ENCODE measurements at places on chromosomes 13 and 19.

DNA sequence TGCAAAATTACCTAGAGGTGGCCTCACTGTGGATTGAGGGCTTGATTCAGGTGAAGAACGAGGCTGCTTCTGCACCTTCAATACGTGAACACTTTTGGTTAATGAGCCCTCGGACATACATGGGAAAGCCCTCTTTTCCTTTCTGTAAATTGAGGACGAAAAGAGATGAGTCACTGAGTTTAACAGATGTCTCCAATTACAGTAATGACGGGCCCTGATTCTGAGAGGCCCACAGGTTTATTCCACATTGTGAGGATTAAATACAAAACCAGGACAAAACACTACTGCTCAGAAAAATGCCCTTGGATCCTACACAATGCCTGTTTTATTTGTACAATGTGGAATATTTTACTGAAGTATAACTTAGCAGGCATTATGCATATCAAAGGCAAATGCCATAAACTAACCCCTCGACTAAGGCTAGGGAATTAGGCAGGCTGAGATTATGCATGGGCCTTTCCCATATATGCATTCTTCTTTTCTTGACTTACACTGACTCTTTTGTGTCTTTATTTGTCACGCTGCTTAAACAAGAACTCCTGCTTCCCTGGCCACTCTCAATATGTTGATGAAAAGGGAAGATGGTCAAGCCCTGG, 819.9 kb downstream of the OLFM4 start:
- peak; percentile 31 for DNase-seq

- DNase-seq: no peak
Observed at GRCh38 chr13:97111756-97112155, 110.4 kb upstream of the MBNL2 start.

GRCh38 chr19:58516246-58516836, 3.3 kb downstream of the ZBTB45 start:
- no peak for DNase-seq

DNA sequence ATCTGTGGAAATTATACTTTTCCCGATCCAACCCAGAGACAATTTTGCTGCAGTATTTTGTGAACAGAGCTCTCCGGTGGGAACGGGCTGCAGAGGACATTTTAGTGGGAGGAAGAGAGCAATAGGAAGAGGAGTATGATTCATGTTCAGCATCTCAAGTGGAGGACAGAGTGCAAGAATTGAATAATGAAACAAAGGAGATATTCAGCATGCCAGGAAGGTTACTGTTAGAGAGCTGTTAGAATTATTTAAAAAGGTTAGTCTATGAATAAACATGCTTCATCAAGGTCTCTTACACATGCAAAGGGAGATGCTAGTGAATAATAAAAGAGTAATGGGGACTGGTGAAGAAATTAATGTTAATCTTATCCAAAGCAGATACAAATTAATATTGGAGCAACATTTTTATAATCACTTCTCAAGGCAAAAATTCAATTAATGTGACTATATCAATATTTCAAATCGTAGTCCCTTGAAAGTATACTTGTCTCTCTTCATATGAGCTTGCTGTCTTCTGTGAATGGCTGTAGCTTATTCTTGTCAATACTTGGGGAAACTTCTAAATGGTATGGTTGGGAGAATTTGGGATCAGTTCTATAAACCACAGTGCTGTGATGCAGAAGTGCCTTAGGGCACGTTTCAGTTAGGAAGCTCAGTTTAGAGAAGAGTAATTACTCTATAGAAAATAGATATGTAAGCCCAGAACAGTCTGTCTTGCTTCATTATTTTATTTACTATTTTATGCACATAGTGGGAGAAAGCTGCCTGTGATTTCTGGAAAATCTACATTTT, 1165.8 kb downstream of the OLFM4 start:
- DNase-seq: no peak

DNA sequence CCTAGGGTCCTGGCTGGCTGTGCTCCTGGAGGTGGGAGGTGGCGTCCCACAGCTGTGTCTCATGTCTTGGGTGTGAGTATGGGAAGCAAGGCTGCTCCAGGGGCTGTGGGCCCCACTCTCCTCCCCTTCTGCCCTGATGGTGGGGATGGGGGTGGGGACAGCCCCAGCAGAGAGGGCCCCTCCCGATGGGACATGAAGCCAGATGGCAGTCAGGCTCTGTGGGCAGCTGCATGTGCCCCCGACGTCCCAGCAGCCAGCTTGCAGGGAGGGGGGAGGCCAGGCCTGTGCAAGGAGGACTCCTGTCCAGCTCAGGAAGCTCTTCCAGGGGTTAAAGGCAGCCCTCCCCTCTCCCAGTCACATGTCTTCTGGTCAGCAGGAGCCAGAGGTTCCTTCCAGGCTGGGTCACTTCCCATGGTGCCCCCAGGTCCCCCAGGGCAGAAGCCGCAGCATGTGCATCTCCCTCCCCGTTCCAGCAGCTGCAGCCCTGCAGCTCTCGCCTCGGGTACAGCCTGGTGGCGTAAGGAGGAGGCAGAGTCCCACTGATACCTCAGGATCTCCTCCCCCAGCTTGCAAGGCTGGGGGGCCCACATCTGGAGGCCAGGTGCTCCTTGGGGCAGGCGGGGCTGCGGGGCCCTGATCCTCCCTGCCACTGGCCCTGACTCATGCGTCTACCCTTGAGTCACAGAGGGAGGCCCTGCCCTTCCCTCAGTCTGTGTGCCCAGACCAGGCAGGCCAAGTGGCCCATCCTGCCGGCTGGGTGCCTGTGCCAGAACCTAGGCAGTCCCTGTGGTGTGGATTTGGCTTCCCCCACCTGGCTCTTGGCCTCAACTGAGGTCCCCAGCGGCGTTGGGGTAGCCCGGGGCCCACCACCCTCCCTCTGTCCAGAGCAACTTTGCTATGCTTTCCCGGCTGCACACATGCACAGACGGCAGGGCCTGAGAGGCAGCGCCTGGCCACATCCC, 13.0 kb downstream of the YIPF2 start:
- no peak for DNase-seq

- DNase-seq: no peak
Observed at GRCh38 chr19:12628040-12629022, 17.6 kb downstream of the ZNF791 start.

DNA sequence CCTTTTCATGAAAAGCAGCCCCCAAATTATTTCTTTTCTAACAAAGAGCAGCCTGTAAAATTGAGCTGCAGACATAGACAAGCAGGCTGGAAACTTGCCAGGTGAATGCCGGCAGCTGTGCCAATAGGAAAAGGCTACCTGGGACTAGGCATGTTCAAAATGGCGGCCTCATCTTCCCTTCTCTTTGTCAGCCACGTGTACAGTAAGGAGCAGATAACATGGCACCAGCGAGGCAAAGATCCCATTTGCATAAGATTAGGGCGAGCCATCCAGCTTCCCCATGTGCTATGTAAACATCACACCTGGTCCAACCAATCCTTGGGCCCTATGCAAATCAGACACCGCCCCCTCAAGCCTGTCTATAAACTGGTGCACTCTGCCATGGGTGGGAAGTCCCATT, 31.2 kb upstream of the CACNA1A start:
- peak; percentile 12 for DNase-seq

DNA sequence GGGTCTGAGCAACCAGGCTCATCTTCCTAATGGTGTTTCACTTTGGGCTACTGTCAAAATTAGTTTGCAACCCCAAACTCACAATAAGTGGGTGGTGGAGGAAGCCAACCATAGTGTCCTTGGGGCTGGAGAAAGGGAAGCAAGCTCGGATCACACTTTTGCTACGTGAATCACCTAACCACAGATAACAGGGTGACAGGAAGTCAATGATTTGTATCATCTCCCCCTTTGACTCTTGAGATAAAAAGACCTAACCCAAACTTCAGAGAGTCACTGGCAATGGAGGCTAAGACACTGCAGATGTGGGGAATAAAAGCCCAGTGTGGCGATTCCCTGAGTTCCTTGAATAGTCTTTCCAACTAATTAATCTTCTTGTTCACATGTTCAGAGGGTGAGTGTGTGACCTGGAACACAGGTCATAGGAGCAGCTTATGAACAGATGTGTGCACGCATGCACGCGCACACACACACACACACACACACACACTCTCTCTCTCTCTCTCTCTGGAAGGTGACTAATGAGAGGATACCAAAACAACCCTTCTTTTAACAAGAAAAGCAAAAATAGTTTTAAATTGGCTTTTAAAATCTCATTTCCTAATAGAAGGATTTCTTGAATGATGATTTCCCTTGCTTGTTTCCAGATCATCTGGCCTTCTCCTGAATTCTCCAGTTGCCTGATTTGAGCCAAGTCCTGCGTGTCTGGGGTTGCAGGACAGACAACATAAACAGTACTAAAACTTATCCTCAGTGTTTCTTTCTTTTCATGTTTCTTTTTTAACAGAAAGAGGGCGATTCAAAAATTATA, 21.2 kb upstream of the DOCK9 start:
- DNase-seq: no peak

DNA sequence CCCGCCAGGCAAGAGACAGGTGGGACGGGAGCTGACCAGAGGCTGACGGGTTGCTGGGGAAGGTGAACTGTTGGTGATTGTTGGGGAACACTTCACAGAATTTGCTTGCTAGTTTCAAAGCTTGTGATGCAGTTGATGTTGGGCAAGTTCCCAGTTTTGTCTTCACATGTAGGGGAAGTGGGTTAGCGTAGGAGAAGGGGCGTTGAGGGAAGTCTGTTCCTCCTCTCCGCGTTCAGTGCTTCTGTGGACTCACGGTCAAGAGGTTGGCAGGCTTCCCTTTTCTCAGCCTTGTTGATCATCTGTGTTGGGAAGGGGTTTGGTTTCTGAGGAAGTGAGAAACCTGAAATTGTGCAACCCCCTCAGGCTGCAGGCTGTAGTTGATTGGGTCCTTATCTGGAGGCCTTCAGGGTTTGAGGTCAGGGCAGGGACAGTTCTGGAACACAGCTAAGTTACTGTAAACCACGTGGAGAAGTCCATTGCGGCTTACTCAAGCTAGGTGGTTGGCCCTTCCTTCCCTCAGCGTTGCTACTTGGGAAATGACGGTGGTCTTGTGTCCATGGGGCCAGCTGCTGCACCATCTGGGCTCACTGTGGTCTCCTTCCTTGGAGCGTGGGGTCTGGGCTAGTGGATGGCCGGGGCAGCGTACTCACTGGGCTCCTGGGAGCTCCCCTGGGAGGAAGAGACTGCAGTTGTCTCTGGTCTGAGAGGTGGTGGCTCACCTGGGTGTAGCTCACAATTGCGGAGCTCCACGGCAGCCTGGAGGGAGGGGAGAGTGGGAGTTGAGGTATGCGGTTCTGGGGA, 7.5 kb downstream of the RPS9 start:
- no peak for DNase-seq

GRCh38 chr13:47213047-47213446, 316.2 kb upstream of the HTR2A start:
- no peak for DNase-seq

DNA sequence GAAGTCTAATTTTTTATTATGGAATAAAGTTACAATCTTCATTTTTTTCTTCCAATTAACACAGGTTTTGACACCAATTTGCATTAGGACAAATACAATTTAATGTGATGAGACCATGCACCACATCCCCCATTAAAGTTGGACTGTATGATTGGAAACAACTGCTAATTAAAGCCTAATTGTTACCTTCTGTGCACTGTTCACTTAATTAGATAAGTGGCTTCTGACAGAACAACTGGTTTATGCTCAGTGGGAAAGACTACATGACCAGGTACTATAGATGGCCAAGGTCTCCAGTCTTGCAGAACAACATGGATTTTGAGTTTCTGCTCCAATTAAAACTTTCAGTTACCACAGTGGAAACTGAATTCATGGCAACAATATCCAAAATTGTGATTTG, 198.1 kb downstream of the FGF14 start:
- DNase-seq: no peak

DNA sequence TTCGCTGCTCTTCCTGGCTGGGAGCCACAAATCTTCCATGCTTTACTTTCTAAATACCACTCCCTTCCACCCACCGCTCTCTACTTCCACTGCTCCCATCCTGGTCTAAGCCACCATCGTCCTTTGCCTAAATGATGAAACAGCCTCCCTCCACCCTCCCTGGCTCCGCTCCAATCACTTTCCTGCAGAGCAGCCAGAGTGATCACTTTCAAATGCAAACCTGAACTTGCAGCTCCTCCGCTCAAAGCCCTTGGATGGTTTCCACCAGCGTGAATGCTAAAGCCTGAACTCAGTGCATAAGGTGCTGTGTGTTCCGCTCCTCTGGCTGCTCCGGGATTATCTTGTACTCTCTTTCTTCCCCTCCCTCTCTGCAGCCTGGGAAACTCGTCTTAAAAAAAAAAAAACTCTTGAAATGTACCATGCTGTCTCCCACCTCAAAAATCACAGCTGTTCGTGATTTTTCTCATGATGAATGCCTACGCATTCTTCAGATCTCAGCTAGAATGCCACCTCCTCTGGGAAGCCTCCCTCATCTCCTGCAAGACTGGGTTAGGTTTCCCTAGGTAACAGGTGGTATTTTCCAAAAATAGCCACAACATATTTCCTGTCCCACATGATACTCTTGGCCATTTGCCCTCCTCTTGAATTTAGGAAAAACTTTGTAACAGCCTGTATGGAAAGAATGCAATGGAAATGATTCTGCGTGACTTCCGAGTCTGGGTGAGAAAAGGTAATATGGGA, 3.7 kb upstream of the SIN3B start:
- DNase-seq: no peak

DNA sequence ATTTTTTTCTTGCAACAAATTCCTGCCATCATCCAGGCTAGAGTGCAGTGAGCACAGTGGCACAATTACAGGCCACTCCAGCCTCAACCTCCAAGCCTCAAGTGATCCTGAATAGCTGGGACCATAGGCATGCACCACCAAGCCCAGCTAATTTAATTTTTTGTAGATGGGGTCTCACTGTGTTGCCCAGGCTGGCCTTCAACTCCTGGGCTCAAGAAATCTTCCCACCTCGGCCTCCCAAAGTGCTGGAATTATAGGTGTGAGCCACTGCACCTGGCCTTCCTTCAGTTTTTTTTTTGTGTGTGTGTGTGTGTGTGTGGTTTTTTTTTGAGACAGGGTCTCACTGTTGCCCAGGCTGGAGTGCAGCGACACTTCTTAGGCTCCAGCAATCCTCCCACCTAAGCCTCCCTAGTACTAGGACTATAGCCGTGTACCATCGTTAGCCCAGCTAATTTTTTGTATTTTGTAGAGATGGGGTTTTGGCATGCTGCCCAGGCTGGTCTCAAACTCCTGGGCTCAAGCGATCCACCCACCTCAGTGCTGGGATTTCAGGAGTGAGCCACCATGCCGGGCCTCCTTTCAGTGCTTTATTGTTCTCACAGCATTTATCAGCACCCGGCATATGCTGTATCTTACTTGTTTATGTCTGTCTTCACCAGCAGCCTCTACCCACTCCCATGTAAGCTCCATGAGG, 5.9 kb upstream of the SRRM5 start:
- DNase-seq: peak; percentile 43

- no peak for DNase-seq
Observed at GRCh38 chr13:76289558-76289957, 596.6 kb downstream of the KCTD12 start.

DNA sequence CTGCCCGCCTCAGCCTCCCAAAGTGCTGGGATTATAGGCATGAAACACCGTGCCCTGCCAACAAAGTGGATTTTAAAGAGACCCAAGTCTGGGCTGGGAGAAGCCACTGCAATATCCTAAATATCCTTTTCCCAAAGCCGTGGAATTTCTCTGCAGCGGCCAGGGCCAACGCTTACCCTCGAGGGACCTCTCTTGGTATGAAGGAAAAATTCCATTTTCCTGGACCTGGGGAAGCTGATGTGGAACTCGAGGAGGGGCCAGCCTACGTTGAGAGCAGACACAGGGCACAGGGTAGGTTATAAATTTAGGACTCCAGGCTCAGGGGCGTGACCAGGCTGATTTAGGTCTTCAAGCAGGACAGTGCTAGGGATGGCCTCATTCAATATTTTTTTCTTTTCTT, 17.7 kb upstream of the UPF1 start:
- no peak for DNase-seq
